BE2C (cell line): ENCODE measurements at places on chromosomes 5 and 9.

GRCh38 chr9:72772661-72773060 is 180.2 kb downstream of the ALDH1A1 start:
- DNase-seq, result no peak

DNA sequence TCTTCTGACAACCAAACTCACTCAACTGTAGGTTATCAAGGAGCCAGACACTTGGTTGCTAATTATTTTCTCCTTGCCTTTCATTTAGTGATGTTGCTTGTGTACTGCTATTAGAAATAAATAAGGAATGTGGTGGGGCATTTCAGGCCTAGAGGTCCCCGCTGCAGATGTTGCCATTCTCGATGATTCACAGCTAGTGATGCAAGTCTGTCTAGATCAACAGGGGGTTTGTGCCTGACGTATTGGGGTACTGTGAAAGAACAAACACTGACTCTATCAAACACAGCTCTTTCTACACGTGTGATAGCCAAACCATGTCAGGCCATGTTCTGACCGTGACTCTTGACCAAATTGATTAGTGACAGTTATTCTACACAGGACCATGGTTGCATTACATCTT is 144.7 kb downstream of the OSTF1 start:
- DNase-seq, result no peak

DNA sequence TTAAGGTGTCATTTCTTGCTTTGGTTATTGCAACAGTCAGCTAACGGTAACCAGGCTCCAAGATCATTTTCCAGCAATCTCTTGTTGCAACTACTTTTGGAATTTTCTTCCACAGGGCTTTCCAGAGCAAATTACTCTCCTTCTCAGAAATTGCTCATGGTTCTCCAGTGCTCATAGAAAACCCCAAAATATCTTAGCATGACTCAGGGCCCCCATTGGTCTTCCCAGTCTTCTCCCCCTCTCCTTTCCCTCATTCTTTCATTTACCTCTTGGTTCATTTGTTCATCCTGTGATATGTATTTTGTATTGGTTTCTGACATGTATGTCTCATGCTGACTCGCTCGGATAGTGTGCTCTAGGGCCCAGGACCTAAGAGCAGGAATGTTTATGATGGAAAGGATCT is 35.6 kb downstream of the WWC1 start:
- no peak for DNase-seq

DNA sequence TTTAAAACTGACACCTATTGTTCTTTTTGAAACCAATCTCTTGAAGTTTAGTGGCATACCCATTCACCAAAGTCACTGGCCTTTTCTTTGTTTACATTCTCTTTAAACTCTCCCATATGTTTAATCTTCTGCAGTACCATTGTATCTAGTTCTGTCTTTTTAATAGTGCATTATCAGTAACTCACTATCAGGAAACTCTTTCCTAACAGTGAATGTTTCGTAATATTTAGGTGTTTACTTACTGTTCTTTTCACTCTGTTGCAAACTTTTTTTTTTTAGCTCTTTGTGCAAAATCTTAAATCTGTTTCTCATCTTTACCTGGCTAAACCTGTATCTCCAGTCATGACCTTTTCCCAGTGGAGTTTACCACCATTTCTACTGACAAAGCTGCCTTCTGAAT is 17.2 kb downstream of the SMAD5 start:
- DNase-seq, result no peak

DNA sequence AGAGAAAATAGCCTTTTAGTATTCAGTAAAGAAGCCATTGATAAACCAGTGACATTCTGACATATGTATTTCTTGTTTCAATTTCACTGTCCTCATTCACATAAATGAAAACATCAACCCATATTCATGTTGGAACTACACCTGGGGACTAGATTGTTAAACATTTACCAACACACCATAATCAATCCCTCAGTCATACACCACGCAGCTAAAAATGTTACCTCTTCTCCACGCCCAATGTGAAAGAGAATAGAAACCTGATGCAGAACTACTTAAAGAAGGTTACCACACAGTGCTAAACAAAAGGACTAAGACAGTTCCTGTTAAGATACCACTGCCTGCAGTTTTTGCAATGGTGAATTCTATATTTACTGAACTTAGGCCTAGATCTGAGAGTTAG is 518.9 kb downstream of the PRELID2 start:
- DNase-seq, result no peak

GRCh38 chr9:27537756-27538155 is 8.1 kb upstream of the MOB3B start:
- DNase-seq, result no peak

- peak; percentile 20 for DNase-seq
Measured at GRCh38 chr5:137933491-137933911, 44.2 kb downstream of the PKD2L2 start.

DNA sequence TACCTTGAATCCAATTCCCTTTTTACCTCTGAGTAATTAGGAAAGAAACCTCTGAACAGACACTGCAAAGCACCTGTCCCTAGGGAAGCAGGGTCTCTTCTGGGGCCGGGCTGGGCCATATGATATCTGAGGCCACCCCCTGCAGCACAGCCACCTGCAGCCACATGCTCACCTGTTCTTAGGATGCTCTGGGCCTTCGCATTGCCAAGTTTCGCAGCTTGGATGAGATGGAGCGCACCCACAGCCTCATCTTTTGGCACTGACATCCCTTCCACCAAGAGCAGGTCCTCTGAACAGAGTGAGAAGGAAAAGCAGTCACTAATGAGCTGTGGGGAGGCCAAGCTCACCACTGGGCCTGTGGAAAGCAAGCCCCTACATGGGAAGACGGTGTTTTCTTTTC is 27.3 kb downstream of the CLTA start:
- DNase-seq, result no peak

DNA sequence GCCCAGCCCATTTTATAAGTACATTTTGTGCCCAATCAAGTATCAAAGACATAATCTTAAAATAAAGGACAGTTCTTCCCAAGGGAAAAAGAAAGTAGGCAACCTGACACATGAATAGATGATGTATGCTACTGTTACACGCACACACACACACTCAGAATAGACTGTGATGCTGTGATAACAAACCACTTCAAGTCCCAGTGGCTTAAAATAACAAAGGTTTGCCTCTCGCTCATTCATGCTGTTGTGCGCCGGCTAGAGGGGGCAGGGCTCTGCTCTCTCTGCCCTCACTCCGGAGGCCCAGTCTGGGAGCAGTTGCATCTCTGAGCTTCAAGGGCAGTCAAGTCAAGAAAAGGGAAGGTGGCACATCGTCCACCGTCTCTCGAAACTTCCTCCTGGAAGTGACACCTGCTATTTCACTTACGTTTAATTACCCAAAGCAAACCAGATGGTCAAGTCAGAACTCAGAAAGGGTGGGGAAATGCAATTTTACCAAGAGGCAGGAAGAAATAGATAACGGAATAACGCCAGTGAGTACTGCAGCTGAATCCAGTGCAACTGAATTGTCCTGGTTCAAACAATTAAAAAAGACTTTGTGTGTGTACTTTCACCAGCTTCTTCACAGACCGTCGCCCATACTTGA is 43.3 kb downstream of the ANKRD33B start:
- peak; percentile 37 for DNase-seq

DNA sequence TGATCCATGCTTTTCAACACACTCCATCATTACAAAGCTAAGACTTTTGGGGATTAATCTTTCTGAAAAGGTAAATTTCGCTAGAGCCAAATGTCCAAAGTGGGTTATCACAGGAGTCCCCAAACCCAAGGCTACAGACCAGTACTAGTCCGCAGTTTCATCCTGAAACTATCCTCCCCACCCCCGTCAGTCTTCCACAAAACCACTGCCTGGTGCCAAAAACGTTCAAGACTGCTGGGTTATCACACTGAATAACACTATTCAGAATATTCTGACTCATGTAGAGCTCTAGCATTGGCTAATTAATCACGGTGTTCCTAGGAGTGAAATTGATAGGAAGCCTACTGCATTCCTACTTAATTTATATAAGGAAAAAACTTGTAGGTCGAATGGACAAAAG is 24.7 kb downstream of the ERP44 start:
- no peak for DNase-seq

- DNase-seq, result no peak
Measured at GRCh38 chr5:178090856-178091255, 22.5 kb upstream of the N4BP3 start.

GRCh38 chr9:100577776-100578448 is at the start of gene CAVIN4:
Gene CAVIN4 (plus strand): TSS chr9:100578079. CDS start chr9:100578144, 65 bp downstream.
- DNase-seq, result no peak

DNA sequence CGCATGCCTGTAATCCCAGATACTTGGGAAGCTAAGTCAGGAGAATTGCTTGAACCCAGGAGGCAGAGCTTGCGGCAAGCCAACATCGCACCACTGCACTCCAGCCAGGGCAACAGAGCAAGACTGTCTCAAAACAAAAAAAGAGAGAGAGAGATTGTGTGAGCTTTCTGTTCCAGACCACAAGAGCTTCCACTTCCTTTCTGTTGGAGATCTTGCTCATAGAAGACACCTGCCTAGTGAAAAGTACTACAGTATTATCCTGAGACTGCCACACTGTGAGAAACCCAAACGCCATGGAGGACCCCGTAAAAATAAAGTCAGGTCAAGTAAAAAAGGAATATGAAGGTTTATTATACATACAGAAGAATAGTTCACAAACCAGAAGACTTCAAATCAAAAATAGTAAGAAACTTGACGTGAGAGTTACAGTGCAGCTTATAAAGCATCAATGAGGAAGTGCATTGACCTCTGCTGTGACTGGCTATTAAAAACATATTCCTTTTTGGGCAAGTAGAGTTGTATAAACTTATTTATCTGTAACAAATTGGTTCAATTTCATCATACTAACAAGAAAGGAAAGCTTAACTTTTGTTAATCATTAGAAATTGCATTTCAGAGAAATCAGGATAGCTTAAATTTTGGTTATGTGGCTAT is 4.3 kb upstream of the EMB start:
- no peak for DNase-seq

DNA sequence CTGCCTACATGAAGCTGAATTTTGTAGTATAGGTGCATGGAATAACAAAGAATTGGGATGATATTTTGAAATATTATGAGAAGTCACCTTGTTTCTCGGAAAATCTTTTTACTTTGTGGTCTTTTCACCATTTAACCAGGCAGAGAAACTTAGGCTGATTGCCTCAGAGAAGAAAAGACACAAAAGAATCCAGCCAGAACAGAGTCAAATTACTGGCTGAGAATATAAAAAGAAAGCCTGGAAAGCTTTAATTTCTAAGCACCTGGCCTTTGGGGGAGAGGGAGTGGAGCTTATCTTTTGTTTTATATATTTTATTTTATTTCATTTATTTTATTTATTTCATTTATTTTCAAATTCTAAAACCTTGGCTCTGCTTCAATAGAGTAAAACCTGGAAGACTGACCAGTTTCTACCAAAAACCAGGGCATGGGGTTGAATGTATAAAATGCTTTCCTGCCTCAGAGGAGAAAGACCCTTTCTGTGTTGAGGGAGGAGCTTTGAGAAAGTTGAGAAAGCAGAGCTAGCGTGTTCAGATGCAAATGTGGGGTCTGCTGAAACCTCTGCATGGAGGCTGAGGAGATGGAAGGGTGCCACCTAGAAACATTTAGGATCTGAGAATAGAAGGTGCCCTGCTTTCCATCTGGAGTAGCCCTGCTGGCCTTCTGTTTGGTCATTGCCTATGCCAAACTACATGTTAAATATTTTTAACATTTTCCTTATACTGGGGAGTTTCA is 81.6 kb downstream of the NREP start:
- DNase-seq, result no peak
